ENCODE measurements at places on chromosomes 5 and 9.
A peak's percentile ranks its signal among the peaks of the same experiment; 100 is the strongest.

- DNase-seq, result no peak
Measured at GRCh38 chr9:37311938-37312708, 110.4 kb upstream of the GRHPR start.

DNA sequence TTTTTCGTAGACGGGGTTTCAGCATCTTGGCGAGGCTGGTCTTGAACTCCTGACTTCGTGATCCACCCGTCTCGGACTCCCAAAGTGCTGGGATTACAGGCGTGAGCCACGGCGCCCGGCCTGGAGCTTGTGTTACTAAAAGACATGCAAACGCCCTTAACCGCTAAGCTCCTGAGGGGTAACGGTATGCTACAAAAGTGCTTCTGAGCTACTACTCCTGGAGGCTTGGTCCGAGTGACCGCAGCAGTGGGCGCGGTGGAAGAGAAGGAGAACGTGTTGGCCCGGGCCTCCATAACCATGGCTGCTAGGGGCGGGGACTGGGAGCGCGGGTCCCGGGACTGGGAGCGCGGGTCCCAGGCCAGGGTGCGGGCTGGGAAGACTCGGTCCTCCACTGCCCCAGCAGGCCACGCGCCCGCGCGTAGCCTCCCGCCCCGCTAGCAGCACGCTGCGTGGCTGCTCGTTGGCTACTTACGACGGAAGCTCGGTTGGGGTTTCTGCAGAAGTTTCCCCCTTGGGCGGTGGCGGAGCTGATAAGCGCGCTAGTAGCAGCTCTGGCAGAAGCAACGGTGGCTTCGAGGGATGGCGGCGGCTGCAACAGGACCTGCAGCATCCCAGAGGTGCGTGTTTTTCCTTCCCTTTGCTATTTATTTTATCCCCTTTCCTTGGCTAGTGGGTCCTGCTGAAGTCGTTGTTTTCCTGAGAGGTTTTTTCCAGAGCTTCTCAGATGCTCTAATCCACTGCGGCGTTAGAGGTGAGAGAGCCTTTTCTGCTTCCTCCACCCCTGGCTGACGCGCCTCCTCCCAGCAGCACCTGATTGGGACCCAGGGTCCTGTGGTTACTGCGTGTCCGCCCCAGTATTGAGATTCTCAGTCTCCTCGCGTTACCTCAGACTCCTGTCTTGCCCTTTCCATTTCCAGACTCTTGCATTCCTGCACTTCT, 69.2 kb upstream of the CCDC180 start:
- peak; percentile 24 for DNase-seq

- no peak for DNase-seq
Measured at GRCh38 chr9:91905237-91905650, 44.8 kb downstream of the ROR2 start.

GRCh38 chr9:71975833-71976232, 64.4 kb downstream of the C9orf85 start:
- DNase-seq, result no peak

GRCh38 chr9:20929276-20929675, 102.2 kb downstream of the HACD4 start:
- no peak for DNase-seq

DNA sequence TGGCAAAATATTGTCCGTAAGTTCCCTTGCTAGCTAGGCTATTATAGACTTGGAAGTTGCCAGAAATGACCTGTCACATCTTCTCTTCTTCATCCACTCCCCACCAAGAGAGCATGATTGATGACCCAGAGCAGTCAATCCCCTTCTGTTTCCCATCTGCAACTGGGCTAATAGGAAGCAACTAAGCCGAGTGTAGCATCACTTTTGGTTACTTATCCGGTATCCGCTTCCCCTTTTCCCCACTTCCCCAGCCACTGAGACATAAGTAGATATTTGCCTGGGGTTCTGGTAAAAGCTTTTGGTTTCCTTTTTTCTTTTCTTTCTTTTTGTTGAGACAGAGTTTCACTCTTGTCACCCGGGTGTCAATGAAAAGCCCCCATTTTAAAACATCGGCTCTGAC, 29.4 kb upstream of the LIFR start:
- DNase-seq, result no peak

DNA sequence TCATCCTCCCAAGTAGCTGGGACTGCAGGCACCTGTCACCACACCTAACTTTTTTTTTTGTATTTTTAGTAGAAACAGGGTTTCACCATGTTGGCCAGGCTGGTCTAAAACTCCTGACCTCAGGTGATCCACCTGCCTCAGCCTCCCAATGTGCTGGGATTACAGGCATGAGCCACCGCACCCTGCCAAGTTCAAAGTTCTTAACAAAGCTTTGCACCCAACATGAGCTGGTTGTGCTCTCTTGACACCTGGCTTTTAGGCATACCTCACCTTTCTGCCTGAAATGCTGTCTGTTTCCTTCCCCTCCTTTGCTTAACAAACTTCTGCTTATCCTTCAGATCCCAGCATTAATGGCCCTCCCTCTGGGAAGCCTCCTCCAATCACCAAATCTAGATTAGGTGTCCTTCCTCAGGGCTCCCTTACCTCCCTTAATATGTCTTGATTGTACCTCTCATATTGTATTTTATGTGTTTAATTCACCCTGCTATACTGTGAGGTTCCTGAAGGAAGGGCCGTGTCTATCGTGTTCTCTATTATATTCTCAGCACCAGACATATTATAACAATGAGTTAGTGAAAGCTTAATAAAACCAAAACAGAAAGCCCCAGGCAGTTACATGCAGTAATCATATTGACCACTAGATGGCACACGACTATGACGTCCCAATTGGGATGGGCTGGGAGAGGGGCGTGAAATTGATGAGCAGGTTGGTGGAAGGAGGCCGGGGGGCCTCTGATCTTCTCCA, 62.9 kb upstream of the PPARGC1B start:
- DNase-seq, result no peak

DNA sequence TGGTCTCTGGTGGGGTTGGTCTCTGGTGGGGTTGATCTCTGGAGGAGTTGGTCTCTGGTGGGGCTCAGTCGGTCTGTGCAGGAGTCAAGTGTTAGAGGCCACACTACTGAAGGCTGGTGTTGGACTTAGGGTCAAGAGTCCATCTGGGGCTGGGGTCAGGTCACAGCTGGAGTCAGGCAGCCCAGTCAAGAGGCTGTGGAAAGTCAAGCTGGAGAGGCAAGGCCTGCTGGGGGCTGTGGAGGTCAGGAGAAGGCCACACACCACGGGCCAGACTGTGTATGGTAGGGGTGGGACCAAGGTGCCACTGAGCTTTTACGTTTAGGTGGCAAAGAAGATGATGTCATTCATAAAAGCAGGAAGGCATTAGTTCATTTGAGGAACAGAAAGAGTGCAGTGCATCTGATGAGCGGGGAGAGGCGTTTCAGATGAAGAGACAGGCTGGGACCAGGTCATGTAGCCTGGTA, 16.7 kb upstream of the CD74 start:
- DNase-seq, result no peak

DNA sequence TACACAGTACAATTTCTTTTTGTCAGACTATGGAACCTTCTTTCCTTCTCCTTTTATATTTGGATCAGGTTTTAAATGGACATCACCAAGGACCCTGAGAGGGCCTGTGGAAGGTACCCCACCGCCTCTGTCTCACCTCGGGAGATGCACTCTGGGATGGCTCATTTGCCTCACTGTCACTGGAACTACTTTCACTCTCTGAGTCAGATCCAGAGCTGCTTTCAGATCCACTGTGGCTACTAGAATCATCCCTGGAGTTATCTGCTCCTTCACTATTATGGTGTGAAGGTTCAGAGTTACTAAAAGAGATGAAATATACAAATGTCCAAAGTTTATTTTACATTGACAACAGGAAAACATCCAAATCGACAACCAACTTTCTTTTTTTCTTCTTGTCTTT, 24.6 kb downstream of the LEAP2 start:
- DNase-seq, result no peak

GRCh38 chr5:82325155-82325554, 47.0 kb upstream of the RPS23 start:
- DNase-seq, result no peak

- no peak for DNase-seq
Measured at GRCh38 chr5:133163839-133164238, 112.0 kb downstream of the HSPA4 start.

GRCh38 chr5:127875235-127876021, 172.2 kb downstream of the CCDC192 start:
- DNase-seq, result no peak

DNA sequence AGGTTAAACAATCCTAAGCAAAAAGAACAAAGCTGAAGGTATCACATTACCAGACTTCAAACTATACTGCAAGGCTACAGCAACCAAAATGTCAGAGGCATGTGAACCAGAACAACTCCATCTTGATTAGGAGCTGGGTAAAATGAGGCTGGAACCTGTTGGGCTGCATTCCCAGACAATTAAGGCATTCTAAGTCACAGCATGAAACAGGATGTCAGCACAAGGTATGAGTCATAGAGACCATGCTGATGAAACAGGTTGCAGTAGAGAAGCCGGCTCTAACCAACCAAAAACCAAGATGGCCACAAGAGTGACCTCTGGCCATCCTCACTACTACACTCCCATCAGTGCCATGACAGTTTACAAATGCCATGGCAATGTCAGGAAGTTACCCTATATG, 252.0 kb downstream of the RASEF start:
- no peak for DNase-seq

DNA sequence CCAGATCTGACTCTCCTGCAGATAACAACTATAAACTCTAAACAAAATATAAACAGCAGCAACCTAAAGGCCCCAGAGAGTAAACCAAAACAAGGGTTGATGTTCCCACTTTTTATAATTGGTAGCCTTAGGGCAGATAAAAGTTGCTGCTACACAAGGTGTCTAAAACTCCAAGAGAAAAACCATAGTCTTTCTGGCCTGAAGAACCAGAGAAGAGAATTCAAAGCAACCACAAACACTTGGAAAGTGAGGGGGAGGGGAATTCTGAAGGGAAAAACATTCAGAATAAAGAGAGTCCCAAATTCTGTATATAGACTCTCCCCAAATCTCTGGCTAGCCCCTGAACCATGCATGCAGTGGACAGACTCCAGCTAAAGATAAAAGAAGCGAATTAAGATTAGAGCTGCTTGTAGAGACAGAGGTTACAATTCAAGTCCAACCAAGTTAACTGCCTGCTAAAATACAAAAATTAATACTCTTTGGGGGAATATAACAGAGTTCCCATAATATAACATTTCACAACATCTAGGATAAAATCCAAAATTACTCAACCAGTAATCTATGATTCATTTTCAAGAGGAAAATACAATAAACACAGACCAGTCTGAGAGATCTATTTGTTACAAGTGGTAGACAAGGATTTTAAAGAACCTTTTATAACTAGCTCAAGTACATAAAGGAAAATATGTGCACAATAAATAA, 37.5 kb upstream of the RGMB start:
- no peak for DNase-seq

- DNase-seq, result no peak
Measured at GRCh38 chr9:122991370-122991830, 42.1 kb upstream of the GPR21 start.

DNA sequence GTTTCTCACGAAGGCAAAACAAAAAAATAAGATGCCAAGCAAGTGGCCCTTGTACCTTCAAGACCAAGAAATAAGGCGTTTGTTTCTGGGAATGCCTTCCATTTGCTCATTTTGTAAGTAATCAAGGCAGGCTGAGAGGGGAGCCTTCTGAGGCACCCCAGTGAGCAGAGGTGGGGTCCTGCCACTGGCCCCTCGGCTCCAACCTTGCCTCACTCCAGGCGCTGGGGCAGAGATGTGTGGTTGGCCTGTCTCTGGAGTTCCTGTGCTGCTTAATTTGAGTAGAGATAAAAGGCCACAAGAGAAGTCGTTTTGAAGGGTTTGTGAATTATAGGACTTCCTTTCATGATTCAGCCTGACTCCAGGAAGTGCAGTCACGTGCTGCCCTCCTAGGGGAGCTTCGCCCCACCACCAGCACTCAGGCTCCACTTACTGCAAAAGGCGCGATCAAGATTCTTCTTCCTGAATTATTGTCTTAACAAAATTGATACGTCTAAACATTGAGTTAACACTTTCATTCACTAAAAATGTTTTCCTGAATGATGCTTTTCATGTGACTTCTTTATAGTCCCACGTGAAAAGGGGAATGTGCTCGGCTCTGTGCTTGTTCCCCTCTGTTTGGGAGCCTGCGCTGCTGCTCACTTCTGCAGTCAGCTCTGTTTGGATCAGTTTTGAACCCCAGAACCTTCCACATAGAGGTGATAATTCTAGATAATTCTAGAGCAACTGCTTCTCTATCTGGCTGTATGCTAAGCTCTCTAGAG, 13.7 kb downstream of the SYK start:
- DNase-seq, result no peak

DNA sequence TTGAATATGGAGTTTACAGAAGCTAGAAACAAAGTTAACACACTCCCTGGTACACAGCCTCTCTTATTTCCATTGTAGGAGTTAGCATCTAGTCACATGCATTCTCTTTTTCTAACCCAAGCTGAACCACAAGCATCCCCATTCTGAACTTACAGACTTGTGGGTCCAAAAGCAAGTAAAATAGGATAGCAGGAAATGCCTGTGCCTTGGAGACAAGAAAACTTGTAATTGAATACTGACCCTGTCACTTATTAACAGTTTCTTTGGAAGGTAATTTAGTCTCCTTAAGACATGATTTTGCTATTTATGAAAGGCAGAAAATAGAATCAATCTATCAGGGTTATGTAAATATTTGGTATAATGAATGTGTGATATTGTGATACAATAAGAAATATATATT, 353.6 kb downstream of the TLE4 start:
- DNase-seq, result no peak

DNA sequence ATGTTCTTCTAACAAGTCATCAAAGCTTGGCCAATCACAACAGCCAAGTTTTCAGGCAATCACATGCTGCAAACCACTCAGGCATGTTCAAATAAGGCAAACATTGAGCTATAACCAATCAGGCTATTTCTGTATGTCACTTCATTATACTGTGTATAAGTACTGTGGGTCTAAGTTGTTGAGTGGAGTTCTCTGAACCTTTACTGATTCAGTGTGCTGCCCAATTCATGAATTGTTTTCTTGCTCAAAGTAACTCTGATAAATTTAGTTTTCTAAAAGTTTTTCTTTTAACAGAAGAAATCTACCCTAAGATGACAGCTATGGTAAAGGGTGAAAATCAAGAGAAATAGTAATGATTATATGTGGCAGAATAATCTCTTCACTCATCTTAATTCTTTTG, 805.4 kb upstream of the NUDT12 start:
- DNase-seq, result no peak

DNA sequence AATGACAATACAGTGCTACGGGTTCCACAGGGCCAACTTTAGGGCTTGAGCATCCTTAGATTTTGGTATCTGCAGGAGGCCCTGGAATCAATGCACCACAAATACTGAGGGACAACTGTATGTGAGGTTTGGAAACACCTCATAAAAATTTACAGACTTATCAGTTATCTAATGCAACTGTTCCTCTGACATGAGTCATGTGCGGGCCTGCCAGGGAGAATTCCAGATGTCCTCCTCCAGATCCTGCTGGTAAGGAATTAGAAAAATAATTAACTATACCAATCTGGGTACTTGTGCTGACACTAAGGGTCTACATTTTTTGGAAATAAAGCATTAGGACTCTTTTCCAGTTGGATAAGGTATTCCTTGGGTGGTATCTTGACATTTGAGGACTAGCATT, 333.3 kb downstream of the ARRDC3 start:
- no peak for DNase-seq

GRCh38 chr5:15124871-15125568, 253.4 kb upstream of the ANKH start:
- DNase-seq, result no peak

- DNase-seq, result no peak
Measured at GRCh38 chr9:38010918-38011704, 57.9 kb downstream of the SHB start.
